Skin of body (tissue), 3 donors: ENCODE measurements at places on chromosomes 2 and 18. TPM values are rescaled to one million over a fixed set of nuclear protein-coding genes. Genes with fewer than 3 reads are reported as not detected.

Gene ACTR3
- total RNA-seq, result 104 TPM

Gene MYO5B
- 12.7 TPM for total RNA-seq

Gene PROC
- 0.39 TPM for total RNA-seq

Gene RGPD8
- total RNA-seq, result 26.2 TPM

Gene KCNG2
- 0.49 TPM for total RNA-seq

Gene SNTG2
- 5.2 TPM for total RNA-seq

Gene GCG
- total RNA-seq, result not detected

Gene TEX44
- not detected for total RNA-seq

Gene SERPINB4
- 29.1 TPM for total RNA-seq

Gene RAPGEF4
- total RNA-seq, result 10.3 TPM

Gene IL1RN
- total RNA-seq, result 20.7 TPM

Gene ATP8B1
- 23.0 TPM for total RNA-seq

Gene MRO
- 0.30 TPM for total RNA-seq

Gene SOX11
- total RNA-seq, result 6.6 TPM

Gene MAPK4
- total RNA-seq, result 1.8 TPM

Gene OSR1
- 12.9 TPM for total RNA-seq

Gene POTEC
- total RNA-seq, result not detected

Gene DCC
- 2.0 TPM for total RNA-seq

Gene HJURP
- total RNA-seq, result 6.6 TPM

Gene ADD2
- total RNA-seq, result 8.5 TPM

Gene ZC3H15
- total RNA-seq, result 75.6 TPM

Gene FSIP2
- 2.6 TPM for total RNA-seq

Gene SLC4A5
- 2.1 TPM for total RNA-seq

Gene OR6B2
- not detected for total RNA-seq

Gene CDCA7
- total RNA-seq, result 11.4 TPM

Gene VSNL1
- total RNA-seq, result 21.9 TPM

Gene CXCR1
- total RNA-seq, result 2.1 TPM

Gene SP140L
- total RNA-seq, result 3.8 TPM

Gene GKN2
- total RNA-seq, result not detected

Gene IL1F10
- total RNA-seq, result 2.7 TPM

Gene ICOS
- total RNA-seq, result 0.49 TPM

Gene CNTNAP5
- total RNA-seq, result 0.10 TPM

Gene LRRC30
- total RNA-seq, result 0.69 TPM

Gene NEB
- total RNA-seq, result 212 TPM

Gene MC4R
- total RNA-seq, result not detected

Gene BOLL
- 0.10 TPM for total RNA-seq

Gene FBXO15
- total RNA-seq, result 1.5 TPM

Gene AGAP1
- total RNA-seq, result 25.6 TPM
